Stimulated activated CD4-positive, alpha-beta T cell treated with anti-CD3 and anti-CD28 coated beads, Interleukin-12 subunit alpha, Interleukin-12 subunit beta, amount 100 ng/mL, for 48 hours (primary cell): ENCODE measurements at places on chromosomes 3 and 15.

DNA sequence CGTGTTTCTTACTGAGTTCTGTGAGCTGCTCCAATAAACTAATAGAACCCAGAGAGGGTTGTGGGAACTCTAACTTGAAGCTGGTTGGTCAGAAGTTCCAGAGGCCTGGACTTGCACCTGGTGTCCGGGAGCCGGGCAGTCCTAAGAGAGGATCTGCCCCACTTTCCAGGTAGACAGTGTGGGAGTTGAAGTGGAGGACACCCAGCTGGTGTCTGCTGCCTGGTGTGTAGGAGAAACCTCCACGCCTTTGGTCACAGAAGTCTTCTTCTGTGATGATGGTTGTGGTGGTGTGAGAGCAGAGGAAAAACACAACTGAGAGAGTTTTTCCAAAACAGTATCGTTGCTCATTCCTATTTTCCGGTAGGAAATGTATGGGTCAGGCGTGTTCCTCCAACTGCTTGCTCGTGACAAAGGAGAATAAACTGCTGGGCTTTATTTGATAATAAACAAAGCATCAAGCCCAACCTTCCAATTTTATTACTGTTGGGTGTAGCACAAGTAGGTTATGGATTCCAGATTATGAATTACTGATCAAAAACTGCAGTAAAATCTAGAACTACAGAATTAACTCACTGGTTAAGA, 137.0 kb downstream of the KLF13 start:
- DNase-seq: no peak

GRCh38 chr15:59322056-59322759, 50.5 kb downstream of the MYO1E start:
- DNase-seq: no peak

DNA sequence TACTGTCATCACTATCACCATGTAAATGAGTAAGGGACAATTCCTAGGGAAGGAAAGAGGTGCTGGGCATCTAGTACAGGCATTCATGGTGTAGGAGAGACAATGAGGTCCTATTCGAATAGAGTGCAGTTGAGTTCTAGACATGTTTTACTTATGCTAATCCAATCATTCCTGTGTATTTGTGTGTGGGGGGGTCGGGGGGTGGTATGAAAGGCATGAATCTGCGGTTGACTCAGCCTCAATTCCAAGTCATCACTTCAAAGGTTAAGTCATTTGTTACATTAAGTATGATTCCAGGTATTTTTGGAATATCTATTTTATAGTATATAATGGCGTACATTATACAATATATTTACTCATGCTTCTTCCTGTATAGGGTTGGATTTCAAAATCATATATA, 163.1 kb upstream of the GALNT15 start:
- no peak for DNase-seq

DNA sequence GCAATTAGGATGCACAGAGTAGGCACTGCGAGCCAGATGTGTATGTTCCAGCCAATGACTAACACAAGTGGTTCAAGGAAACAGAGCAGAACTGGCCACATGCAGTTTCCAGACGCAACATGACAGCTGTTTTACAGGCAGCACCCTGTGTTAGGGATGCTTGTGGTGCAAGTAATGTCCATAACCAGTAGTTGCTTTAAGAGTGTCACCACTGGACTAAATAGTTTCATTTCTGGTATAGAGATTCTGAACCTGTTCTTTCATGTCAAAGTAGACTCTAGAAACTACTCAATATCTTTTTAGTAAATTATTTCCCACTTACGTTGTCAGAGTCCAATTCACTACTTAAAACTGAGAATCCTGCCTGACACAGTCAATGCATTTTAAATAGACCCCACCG, 14.5 kb upstream of the LPP start:
- no peak for DNase-seq

- DNase-seq: no peak
These were observed 184.7 kb downstream of the PLCH1 start for GRCh38 chr3:155560135-155560534.

- DNase-seq: no peak
These were observed 38.8 kb downstream of the PTH1R start for GRCh38 chr3:46916278-46916677.

GRCh38 chr3:126977821-126978220, 5.1 kb upstream of the PLXNA1 start:
- DNase-seq: no peak

DNA sequence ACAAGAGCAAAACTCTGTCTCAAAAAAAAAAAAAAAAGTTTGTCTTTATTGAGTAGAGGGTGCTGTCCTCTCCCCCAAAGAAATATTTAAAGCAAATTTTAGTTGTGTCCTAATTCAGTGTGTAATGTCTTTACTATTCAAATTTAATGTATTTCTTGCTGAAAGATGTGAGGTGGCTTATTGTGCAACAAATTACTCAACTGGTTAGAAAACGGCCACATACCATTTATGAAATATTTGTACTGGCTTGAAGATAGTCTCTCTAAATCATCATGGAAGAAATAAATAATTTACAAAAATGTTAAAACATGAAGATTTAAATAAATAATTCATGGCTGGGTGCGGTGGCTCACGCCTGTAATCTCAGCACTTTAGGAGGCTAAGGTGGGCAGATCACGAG, 63.0 kb downstream of the SLTM start:
- no peak for DNase-seq

DNA sequence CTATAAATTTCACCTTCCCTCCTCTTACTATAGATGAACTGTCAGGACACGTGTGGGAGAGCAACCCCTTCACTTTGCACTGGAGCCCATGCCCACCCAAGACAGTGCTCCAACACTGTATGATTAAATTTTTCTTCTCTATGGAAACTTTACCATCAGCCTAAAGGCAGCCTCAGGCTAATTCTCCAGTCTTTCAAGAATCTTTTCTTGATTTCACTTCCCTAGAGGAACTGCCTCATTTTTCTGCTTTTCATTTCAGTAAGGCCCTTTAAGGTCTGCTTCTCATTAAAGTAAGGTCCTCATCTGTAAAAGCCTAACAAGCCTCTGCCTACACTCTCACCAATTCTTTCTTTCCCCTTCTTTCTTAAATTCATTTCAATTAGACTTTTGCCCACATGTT, 137.3 kb downstream of the KCNMB2 start:
- DNase-seq: no peak

DNA sequence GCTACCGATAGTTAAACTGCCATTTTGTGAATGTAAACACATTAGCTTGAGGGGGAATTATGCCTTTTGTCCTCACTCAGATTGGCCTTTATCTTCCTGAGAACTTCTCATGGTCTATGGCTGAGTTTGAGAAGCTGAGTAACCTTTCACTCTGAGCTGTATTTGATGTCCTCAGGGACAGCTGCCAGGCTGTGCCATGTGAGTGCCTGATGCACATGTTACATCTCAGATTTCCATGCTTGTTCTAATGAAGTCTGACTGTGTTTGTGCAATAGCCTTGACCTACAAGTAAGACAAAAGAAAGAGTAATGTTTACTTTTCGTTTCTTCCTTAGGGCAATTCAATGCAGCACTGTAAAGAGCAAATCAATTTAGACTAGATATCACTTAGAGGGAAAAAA, 44.1 kb upstream of the ARL6 start:
- DNase-seq: no peak

DNA sequence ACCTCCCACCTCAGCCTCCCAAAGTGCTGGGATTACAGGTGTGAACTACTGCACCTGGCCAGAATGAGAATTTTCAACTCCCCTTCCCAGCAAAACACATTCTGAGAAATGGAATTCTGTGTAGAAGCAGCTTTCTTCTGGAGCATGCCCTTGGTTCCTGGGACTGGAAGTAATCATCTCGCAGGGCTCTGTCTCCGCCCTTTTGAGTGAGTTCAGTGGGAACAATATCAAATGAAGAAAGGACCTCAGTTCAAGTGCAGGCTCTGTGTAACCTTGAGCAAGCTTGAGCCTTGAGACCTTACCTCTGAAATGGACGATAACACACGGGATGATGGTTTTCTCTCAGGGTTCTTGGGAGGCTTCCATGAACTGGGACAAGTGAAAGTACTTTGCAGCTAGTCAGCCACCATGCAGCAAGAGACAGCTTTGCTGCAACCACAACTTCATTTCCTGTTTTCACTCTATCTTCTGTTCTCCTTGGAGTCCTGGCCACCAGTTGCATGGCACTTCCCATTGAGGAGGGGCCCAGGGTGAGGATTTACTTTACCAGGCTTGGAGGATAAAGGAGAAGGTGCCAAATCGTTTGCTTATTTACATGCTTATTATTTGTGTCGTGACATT, 35.7 kb upstream of the IGF1R start:
- DNase-seq: no peak

DNA sequence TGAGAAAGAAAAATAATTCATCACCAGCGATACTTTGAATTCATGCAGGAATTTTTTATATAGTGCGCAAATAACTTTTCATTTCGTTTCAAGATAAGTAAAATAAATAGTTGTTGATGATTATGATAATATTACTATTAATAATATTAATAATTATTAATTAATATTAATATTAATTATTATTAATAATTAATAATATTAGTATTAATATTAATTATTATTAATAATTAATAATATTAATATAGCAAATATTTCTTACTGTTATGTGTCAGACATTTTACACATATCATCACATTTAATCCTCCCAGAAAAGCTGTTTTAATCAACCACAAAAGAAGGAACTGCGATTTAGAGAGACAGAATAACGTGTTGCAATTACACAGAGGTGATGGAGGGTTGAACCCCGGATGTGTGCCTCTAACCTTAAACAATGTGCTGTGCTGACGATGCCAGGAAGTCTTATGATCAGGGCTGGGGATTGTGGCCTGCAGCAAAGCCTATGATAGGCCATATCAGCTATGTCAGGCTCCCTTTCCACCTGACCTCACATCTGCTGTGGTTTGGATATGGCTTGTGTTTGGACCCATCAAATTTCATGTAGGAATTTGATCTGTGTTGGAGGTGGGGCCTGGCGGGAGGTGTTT, 263.5 kb upstream of the NR2F2 start:
- DNase-seq: no peak
